ENCODE measurements at places on chromosomes 7 and 10. TPM values are rescaled to one million over a fixed set of nuclear protein-coding genes. Genes with fewer than 3 reads are reported as not detected.

DNA sequence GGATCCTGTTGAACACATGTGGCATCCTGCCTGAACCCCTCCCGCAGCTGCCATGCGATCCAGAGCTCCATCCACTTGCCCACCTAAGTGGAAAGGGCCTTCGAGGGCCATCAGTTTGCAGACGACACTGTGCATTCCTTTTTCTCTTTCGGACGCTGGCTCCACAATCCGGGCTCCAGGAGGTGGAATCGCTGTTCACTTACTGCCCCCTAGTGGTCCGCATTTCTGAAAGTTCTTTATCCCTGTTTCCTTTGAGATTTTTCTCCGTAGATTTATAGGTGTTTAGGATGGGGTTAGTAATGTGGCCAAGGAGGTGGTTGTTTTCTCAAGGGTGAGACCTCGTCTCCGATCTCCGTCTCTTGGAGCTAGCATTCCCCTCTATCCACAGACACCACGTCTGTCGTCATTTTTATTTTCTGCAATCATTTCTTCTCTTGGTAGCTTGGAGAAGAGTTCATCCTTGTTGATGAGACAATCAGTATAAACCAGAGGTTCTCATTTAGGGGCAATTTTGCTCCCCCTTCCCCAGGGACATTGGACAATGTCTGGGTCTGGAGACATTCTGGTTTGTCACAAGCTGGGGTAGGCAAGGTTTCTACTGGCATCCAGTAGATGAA, 204.6 kb downstream of the ARHGAP21 start:
- DNase-seq, result peak; percentile 29
- no peaks in the 10 kb centered on the region for H3K4me1 ChIP-seq
- no peaks in the 10 kb centered on the region for H3K27me3 ChIP-seq
- H3K4me3 ChIP-seq, result no peak overlapping the region
- H3K36me3 ChIP-seq, result peaks cover 2% of the 10 kb centered on the region

Gene OPN1SW
- total RNA-seq, result not detected

DNA sequence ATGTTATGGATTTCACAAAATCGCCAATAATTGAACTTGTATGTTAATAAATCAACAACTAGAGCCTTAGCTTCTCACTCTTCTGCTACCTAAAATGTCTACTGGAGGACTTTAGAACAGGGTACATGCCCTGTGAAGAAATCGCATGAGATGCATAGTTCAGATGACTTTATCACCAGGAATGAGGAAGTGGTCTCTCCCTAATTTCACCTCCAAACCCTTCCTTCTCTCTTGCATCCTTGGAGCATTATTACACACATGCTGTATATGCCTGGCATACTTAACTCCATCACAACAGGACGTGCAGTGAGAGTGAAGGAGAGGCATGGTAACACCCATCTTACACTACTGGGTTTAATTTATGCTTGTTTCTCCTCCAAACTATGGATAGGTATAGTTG, 27.8 kb downstream of the RHEB start:
- no peak for DNase-seq
- H3K4me3 ChIP-seq, result no peak overlapping the region
- H3K27me3 ChIP-seq, result no peaks in the 10 kb centered on the region
- H3K36me3 ChIP-seq, result peaks cover 21% of the 10 kb centered on the region
- peaks cover 27% of the 10 kb centered on the region for H3K4me1 ChIP-seq

- no peaks in the 10 kb centered on the region for H3K4me1 ChIP-seq
- no peaks in the 10 kb centered on the region for H3K27me3 ChIP-seq
- H3K27ac ChIP-seq, result no peak overlapping the region
- H3K36me3 ChIP-seq, result peaks cover 2% of the 10 kb centered on the region
- DNase-seq, result no peak
Measured at GRCh38 chr10:35012781-35013180, 77.4 kb downstream of the CUL2 start.

- peaks cover 7% of the 10 kb centered on the region for H3K4me1 ChIP-seq
- no peak overlapping the region for H3K4me3 ChIP-seq
- no peaks in the 10 kb centered on the region for H3K36me3 ChIP-seq
- H3K27ac ChIP-seq, result no peak overlapping the region
- H3K27me3 ChIP-seq, result no peaks in the 10 kb centered on the region
Measured at GRCh38 chr7:66666313-66666952, 37.8 kb downstream of the KCTD7 start.

DNA sequence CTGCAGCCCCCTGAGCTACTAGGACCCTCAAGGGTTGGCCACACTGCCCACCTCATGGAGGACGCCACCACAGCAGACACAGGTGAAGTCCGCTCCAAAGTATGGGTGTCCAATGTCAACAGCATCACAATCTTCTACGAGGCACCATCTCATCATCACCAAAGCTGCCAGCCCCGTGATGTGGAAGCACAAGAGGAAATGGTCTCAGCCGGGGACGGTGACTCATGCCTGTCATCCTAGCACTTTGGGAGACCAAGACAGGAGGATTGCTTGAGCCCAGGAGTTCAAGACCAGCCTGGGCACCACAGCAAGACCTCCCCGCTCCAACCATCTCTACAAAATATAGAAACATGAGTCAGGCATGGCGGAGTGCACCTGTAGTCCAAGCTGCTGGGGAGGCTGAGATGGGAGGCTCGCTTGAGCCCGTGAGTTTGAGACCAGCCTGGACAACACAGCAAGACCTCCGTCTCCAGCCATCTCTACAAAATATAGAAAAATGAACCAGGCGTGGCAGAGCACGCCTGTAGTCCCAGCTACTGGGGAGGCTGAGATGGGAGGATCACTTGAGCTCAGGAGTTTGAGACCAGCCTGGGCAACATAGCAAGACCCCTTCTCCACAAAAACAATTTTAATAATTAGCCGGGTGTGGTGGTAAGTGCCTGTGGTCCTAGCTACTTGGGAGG, 48.8 kb upstream of the MYL10 start:
- no peak overlapping the region for H3K4me3 ChIP-seq
- H3K36me3 ChIP-seq, result no peaks in the 10 kb centered on the region
- H3K4me1 ChIP-seq, result no peaks in the 10 kb centered on the region
- H3K27me3 ChIP-seq, result no peaks in the 10 kb centered on the region
- DNase-seq, result no peak
- H3K27ac ChIP-seq, result no peak overlapping the region

DNA sequence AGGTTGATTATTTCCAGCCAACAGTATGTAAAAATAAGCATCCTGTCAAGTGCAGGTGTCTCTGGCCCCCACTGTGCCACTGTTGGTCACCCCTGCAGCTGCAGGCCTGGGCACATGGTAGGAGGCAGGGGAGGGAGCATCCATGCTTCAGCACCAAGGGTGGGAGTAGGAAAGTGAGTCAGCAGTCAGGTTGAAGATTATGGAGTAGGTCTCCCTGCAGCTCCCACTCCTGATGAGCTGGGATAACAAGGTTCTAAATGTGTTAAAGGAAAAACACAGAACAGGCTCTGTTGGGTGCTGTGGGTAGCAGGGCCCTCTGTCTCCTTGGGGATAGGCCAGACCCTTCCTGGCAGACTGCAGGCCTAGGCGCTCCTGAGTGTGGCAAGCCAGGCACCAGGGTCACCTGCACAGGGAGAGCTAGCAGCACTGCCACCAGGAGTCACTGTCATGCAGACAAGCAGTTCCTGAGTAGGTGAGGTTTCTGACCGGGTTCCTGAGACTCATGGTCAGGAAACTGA, 59.3 kb downstream of the NUDCD3 start:
- DNase-seq, result no peak
- H3K27ac ChIP-seq, result no peak overlapping the region
- H3K27me3 ChIP-seq, result no peaks in the 10 kb centered on the region

DNA sequence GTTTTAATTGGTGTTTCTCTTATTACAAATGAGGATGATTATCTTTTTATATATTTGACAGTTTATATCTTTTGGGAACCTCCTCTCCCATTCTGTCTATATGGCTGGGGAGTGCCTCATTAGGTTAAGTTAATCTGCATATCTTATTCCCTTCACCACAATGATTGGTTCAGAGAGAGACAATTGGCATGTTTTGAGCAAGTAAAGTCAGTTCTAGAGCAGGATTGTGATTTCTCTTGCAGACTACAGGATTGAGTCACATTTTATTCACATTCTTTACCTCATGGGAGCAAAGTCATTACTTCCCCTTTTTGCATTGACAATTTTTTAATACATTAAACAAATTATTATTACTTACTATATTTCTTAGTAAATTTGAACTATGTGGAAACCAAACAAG, 345.6 kb downstream of the MDFIC start:
- H3K27ac ChIP-seq, result no peak overlapping the region
- H3K4me1 ChIP-seq, result no peaks in the 10 kb centered on the region
- no peak for DNase-seq
- no peaks in the 10 kb centered on the region for H3K36me3 ChIP-seq

DNA sequence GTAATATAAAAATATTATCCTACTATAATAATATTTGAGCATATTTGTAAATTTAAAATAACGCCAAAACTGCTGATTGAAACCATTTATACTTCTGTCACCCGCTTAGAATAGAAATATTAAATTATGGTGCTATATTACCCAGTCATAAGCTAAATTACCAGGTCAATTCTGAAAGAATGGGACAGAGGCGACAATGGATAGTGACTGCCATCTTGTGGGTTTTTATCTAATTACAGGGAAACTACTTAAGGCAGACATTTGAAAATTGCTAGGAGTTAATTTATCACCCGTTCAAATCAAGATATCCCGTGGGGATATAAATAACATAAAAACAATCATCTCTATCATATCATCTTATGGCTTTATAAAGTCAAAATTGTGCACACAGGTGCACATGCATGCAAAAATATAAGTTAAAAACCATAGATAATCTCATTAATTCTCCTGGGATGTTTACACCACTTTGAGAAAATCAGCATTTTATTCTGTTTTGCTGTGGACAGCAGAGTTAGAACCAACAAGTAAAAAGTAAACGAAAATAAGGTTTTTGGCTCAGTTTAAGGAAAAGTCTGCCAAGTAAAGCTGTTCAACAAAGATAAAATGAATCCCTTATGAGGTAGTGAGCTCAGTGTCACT, 41.3 kb upstream of the HPSE2 start:
- no peak for DNase-seq
- H3K4me1 ChIP-seq, result no peaks in the 10 kb centered on the region
- no peak overlapping the region for H3K4me3 ChIP-seq
- H3K27ac ChIP-seq, result no peak overlapping the region

Gene ETV1
- total RNA-seq, result 10.8 TPM

DNA sequence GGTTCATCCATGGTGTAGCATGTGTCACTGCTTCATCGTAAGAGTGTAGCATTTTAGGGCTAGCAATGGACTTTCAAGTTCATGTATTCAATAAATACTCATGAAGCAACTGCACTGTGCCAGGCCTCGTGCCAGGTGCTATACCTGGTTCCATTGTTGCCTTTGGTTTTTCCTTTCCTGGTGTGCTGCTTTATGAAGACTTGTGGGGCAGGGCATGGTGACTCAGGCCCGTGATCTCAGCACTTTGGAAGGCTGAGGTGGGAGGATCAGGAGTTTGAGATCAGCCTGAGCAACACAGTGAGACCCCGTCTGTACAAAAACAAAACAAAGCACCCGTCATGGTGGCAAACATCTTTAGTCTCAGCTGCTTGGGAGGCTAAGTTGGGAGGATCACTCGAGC, 2.2 kb upstream of the CPA4 start:
- no peak overlapping the region for H3K27ac ChIP-seq
- no peak overlapping the region for H3K4me3 ChIP-seq
- H3K27me3 ChIP-seq, result no peaks in the 10 kb centered on the region
- H3K36me3 ChIP-seq, result no peaks in the 10 kb centered on the region
- H3K4me1 ChIP-seq, result no peaks in the 10 kb centered on the region
- DNase-seq, result no peak
